Activated naive CD8-positive, alpha-beta T cell treated with anti-CD3 and anti-CD28 coated beads, Interleukin-2, amount 10 ng/mL, durations not matched to agents 7 days and 5 days (primary cell): ENCODE measurements at places on chromosomes 12 and 14.

- DNase-seq, result no peak
Observed at GRCh38 chr12:68158432-68158831, 1.1 kb downstream of the IFNG start.

- DNase-seq, result no peak
Observed at GRCh38 chr14:103427485-103428443, 42.5 kb downstream of the MARK3 start.

- no peak for DNase-seq
Observed at GRCh38 chr14:77271113-77271710, at the start of gene NGB. Gene NGB, minus strand, starts transcription at chr14:77271206. Its CDS starts 269 bp downstream, at chr14:77270937.

- no peak for DNase-seq
Observed at GRCh38 chr14:27727251-27727770, 1039.3 kb upstream of the FOXG1 start.

DNA sequence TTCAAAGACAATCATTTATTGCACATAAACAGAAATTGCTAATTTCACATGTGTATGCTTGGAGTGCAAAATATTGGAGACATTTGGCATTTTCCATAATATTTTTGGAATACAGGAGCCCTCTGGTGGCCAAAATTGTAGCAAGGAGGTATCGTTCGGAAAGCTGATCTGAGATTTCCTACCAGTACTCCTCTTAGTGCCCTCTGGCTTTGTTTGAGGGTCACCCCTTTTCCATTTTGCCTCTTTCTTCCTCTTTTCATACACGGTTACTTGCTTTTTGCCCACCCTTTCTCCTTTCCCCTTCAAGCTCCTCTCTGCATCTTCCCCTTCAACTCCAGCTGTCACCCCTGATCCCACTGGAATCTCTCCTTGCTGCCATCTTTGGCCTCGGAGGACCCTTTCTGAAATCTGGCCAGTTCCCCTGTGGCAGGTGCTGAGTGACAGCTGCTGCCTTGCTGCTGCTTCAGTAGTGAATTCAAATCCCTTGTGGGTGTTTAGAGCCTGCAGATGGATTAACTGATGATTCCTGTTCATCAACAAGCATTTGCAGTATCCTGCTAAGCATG is 164.6 kb upstream of the PARP11 start:
- DNase-seq, result no peak

DNA sequence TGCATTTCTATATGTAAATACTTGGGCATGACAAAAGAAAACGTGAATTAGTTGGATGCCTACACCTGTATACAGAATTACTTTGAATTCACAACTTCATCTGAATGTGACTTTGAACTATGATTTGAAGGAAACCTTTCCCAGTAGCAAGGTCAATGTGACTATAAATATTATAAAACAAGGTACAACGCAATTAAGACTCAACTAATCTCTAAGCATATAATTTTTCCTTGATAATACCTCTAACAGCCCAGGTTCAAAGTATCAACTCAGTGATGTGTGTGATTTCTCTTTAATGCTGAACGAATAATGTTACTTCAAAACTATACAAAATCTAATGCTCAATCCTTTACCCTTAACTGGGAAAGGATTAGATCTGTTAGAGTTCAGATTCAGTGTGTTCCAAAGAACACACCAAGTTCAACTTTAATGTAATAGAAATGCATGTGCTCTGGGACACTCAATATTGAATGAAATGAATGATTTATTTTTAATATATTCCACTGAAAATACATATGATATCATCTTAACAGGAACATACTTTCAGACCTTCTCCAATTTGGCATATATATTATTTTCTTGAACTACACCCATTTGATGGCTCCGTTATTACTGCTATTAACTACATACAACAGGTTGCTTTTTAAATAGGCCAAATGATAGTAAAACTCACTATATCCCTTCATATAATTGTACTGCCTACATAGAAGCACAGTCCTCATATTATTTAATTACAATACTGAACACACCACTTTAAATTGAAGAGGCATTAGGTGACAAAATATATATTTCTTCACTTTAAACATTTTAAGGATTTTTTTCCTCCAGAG is 40.1 kb upstream of the MTERF2 start:
- no peak for DNase-seq

- DNase-seq, result no peak
Observed at GRCh38 chr12:33429468-33429867, 10.2 kb downstream of the SYT10 start.

- no peak for DNase-seq
Observed at GRCh38 chr14:56949828-56950227, 139.5 kb upstream of the OTX2 start.

DNA sequence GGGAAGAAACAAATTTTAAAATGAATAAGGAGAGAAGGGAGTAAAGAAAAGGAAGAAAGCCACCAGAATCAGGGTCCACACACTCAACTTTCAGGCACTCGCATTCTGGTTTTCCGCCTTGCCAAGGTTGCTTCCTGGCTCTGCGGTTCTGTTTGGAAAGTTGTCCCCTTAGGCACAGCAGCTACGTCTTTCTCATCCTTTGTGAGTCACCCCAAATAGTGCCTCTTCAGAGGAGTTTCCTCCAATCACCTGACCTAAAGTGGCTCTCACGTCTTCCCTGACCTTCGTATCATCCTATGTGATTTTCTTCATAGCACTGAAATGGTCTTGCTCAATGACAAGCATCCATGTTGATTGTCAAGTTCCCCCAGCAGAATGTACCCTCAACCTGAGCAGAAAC is 99.5 kb upstream of the TMCC3 start:
- no peak for DNase-seq

DNA sequence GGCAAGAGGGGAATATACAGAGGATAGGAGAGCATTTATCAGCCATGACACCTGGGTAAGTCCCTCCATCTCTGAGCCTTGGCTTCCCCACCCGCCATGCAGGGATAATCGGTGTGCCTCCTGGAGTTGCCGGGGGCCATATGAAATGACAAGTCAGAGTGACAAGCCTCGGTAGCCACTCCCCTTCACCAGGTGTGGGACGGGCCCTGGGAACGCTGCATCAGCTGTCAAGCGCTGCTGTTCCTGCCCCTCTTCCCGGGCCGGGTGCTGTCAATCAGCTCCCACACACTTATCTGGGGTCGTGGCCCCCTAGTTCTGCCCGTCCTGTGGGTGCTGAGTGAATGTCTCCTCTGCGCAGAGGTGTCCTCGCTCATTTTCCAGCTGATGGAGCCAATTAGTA is 57.2 kb downstream of the MVK start:
- no peak for DNase-seq
